WERI-Rb-1 (cell line): ENCODE measurements at places on chromosomes 5 and 9.

DNA sequence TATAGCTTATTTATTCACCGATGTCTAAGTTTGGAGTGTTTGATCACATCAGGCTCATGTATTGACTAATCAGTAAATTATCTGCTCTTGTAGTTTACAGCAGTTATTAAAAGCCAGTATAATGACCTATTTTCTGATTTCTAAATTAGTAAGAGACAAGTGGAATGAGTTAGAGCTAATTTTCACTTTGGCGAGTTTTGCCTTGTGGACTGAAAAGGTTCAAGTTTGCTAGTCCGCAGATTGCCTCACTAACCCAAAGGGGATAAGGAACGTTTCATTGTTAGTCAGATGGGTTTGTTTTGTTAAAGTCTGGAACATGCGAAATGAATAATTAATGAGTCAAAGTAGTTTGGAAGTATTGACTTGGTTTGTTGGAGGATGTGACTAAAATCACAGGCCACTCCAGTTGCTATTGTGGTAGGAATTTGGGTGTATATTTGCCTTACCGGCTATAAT lies 40.1 kb downstream of the SMARCA2 start:
- no peak for DNase-seq

- DNase-seq: no peak
Measured at GRCh38 chr5:77776554-77777206, 541 bp upstream of the TBCA start.

DNA sequence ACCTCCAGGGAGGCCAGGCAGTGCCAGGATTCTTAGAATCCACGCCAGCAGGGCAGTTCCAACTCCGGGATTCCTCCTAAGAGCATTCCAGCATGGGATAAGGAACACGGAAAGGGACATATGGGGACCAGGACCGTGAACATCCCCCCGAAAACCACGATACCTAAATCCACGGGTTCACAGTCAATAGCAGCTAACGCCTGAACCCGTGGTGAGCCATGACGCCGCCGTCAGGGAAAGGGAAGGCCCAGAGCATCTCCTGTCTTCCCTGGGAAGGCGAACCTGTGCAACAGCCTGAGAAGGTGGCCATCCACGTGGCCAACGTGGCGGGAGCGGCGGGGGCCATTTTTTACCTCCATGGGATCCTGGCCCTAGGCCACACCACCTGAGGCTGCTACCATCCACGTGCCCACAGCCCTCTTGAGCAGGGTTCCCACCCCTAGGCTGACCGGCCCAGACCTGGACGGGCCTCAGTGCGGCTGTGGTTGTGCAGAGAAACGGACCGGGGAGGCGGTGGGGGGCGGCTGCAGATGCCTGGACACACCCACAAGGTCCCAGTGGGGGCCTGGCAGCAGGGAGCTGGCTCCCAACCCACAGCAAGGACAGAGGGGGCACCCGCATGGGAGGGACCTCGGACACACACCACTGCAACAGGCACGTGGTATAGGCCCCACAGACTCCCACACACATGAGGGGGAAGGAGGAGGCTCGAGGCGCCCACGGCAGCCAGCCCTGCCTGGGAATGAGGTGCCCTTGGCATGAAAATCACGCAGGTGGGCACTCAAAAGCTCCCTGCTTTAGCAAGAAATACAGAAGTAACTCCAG lies 42.8 kb downstream of the SLC12A7 start:
- DNase-seq: no peak

GRCh38 chr9:16653491-16654399 lies 216.7 kb downstream of the BNC2 start:
- peak; percentile 38 for DNase-seq

- DNase-seq: no peak
Measured at GRCh38 chr5:60488466-60489130, 211.4 kb downstream of the DEPDC1B start.

GRCh38 chr5:84637662-84638375 lies 253.1 kb upstream of the EDIL3 start:
- DNase-seq: no peak

DNA sequence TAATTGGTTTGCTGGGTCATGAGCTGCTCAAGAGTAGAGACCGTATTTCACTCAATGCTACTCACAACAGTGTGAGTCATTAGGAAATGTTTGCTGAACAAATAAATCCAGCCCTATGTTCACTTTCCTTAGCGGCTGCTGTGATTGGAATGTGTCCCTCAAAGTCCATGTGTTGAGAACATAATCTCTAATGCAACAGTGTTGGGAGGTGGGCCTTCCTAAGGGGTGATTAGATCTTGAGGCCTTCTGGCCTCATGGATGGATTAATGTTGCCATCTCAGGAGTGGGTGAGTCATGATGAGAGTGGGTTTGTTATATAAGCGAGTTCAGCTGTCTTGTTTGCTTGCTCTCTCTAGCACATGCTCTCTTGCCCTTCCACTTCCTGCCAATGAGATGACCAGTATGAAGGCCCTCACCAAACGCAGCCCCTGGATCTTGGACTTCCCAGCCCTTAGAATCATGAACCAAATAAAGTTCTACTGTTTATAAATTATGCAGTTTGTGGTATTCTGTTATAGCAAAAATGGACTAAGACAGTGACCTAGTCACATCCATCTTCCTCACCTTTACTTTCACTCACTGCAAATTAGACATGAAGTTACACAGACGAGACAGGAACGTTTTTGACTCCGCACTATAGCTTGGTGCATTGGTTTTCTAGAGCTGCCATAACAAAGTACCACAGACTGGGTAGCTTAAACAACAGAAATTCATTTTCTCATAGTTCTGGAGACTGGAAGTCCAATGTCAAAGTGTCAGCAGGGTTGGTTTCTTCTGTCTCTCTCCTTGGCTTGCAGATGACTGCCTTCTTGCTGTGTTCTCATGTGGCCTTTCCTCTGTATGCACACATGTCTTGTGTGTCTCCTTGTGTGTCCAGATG lies 50.9 kb upstream of the FAM169A start:
- DNase-seq: peak; percentile 48

GRCh38 chr5:32586276-32586599 lies 881 bp downstream of the SUB1 start:
- no peak for DNase-seq
